ENCODE measurements at places on chromosomes 2 and 18. TPM values are rescaled to one million over a fixed set of nuclear protein-coding genes. Genes with fewer than 3 reads are reported as not detected.

The ATP5F1A gene
- 511 TPM for total RNA-seq

The OSBPL1A gene
- 51.8 TPM for total RNA-seq

The DES gene
- total RNA-seq, result 1.2 TPM

The DIPK1C gene
- not detected for total RNA-seq

The UCN gene
- total RNA-seq, result 0.36 TPM

The DSEL gene
- total RNA-seq, result 157 TPM

The GBX2 gene
- not detected for total RNA-seq

The INPP5D gene
- under 0.01 TPM for total RNA-seq

The CNGA3 gene
- 0.29 TPM for total RNA-seq

The TTR gene
- not detected for total RNA-seq

The EIF2B4 gene
- total RNA-seq, result 24.2 TPM

The IHH gene
- under 0.01 TPM for total RNA-seq

The POTEC gene
- total RNA-seq, result 0.36 TPM

The LYG2 gene
- total RNA-seq, result not detected

The GALNT13 gene
- 0.36 TPM for total RNA-seq

The PTH2R gene
- total RNA-seq, result under 0.01 TPM

The PCGF1 gene
- total RNA-seq, result 26.5 TPM

The GCG gene
- total RNA-seq, result not detected

The OTOF gene
- total RNA-seq, result not detected

The ASB18 gene
- total RNA-seq, result under 0.01 TPM

The VWC2L gene
- not detected for total RNA-seq

The GAREM2 gene
- 2.4 TPM for total RNA-seq

The MFF gene
- total RNA-seq, result 81.9 TPM

The CLEC4F gene
- total RNA-seq, result not detected

The ASTL gene
- not detected for total RNA-seq

The TMEM200C gene
- total RNA-seq, result under 0.01 TPM

The CDH2 gene
- 78.7 TPM for total RNA-seq

The SCN3A gene
- 0.59 TPM for total RNA-seq

The LBX2 gene
- total RNA-seq, result 5.4 TPM

The FOXI3 gene
- total RNA-seq, result not detected

The OSR1 gene
- 15.2 TPM for total RNA-seq

The NPPC gene
- not detected for total RNA-seq

The NPAS2 gene
- total RNA-seq, result 8.7 TPM

The CPSF3 gene
- total RNA-seq, result 34.5 TPM

The BARD1 gene
- total RNA-seq, result 18.5 TPM

The LIMS4 gene
- total RNA-seq, result 15.9 TPM

The NGEF gene
- 4.7 TPM for total RNA-seq

The POMC gene
- total RNA-seq, result 0.59 TPM

The IL1F10 gene
- not detected for total RNA-seq

The BIRC6 gene
- total RNA-seq, result 146 TPM

The PTPN4 gene
- 19.5 TPM for total RNA-seq

The SLC4A5 gene
- 2.7 TPM for total RNA-seq

The PDE1A gene
- total RNA-seq, result 42.0 TPM

The MYOM1 gene
- total RNA-seq, result 1.8 TPM

The ZNF396 gene
- 3.3 TPM for total RNA-seq

The KCNG2 gene
- total RNA-seq, result not detected

The DPP10 gene
- total RNA-seq, result not detected

The PLGLB1 gene
- total RNA-seq, result 2.9 TPM

The PLGLB2 gene
- 3.2 TPM for total RNA-seq

The CRYGC gene
- total RNA-seq, result not detected

The PECR gene
- 9.7 TPM for total RNA-seq
